Thoracic aorta endothelial cell (primary cell): ENCODE measurements at places on chromosomes 4 and X. TPM values are rescaled to one million over a fixed set of nuclear protein-coding genes. Genes with fewer than 3 reads are reported as not detected.

The NDNF gene
- not detected in 2 replicates for total RNA-seq

The EGF gene
- total RNA-seq = not detected in 2 replicates

The COL4A5 gene
- total RNA-seq = 9.3 and 19.1 TPM in 2 replicates

The P2RY10 gene
- not detected in 2 replicates for total RNA-seq

The RASL11B gene
- not detected in 2 replicates for total RNA-seq

The TEX11 gene
- not detected in 2 replicates for total RNA-seq

The MAGEB2 gene
- not detected in 2 replicates for total RNA-seq

The MMRN1 gene
- 891 and 1,074 TPM in 2 replicates for total RNA-seq

The ASB5 gene
- total RNA-seq = not detected in 2 replicates

The SPANXN3 gene
- not detected in 2 replicates for total RNA-seq

The KLHL13 gene
- total RNA-seq = 19.0 and 22.1 TPM in 2 replicates

The GJB1 gene
- total RNA-seq = not detected in 2 replicates

The CXorf65 gene
- total RNA-seq = not detected in 2 replicates

The UGT2A1 gene
- total RNA-seq = 0.50 and 0.93 TPM in 2 replicates
